NCI-H446 (cell line): ENCODE measurements at places on chromosomes 6 and 20.
A peak's percentile ranks its signal among the peaks of the same experiment; 100 is the strongest.

DNA sequence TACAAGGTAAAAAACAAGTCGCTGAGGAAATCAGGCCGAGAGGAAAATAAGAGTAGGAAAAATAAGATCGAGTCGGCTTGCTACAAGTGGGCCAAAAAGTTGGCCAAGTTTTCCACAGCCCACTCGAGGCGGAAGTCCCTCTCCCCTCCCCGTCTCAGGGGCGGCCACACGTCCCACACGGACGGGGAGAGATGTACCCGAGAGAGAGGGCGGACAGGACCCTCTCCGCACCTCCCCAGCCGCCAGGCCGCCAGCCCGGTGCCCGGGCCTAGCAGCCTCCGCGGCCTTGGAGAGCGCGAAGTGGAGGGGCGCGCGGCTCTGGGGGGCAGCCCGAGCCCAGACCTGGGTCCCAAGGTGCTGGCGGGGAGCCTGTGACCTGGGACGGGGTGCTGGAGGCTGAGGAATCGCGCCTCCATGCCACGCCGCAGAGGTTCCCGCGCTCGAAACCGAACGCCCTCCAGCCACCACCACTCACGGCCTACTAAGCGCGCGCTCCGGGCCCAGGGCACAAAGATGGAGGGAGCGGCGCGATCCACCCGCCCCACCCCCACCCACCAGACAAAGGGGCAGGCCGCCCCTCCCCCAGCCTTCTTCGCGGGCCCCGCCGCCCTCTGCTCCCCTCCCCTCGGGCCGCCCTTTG is 1.9 kb upstream of the HMGA1 start:
- no peak for DNase-seq

DNA sequence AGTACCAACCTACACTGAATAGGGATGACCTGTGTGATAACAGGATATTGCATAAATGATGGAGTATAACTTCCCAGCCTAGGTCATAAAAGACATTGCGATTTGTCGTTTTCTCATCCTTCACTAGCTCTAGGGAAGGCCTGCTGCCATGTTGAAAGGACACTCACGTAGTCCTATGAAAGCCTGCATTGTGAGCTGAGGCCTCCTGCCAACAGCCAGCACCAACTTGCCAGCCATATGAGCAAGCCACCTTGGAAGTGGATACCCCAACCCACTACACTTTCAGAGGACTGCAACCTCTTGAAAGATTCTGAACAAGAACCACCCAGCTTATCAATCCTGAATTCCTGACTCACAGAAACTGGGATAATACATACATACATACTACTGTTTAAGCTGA is 3.5 kb upstream of the PANK2 start:
- DNase-seq = no peak

DNA sequence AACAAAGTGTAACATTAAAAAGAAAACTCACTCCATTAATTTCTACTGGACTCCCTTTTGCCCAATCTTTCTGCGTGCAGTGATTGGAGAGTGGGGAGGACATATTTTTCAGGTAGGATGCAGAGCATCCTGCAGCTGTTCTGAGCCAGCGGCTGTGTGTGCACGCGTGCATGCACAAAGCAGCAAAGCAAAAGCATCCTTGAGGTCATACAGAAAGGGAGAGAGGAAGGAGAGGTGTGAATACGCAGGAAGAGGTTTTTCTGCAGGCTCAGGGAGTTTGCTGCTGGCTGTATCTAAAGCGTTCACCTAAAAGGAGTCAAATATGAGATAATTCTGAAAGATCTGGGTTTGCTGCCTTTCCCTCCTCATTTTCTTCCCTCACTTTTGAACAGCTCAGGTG is 108.4 kb downstream of the HUS1B start:
- DNase-seq = no peak

DNA sequence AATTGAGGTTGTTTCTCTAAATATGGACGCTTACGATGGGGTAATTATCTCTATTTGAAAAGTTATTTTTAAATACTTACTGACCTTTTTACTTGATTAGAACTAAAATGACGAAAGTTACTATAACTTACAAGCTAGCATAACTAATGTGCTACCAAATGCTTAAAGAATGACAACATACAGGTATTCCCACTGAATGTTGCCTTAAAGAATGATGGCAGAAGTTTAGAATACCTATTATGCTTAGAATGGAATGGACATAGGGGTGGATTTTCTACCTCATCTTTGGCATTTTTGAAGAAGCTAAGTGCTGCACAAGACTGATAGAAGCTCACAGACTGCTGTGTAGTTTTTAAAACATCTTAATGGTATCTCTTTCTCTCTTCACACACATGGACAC is 284.8 kb downstream of the THBS2 start:
- no peak for DNase-seq

GRCh38 chr6:78598966-78599365 is 268.4 kb upstream of the IRAK1BP1 start:
- no peak for DNase-seq

DNA sequence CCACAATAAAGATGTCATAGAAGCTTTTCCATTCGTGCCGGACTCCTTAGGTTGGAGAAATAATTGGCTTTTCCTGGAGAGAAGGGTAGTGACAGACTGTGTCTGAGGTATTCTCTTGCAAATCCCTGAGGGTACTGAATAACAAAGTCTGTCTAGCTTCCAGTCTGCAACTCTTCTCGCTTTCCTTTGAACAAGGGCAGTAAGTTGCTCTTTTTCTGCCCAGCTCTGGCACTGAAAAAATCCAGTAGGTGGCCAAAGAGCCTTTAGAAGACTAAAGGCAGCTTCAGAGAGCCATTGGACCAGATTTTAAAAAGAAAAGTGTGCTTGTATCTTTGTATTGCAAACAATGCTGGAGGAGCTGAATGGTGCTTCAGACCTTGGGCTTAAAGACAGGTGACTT is 20.7 kb upstream of the RREB1 start:
- no peak for DNase-seq

DNA sequence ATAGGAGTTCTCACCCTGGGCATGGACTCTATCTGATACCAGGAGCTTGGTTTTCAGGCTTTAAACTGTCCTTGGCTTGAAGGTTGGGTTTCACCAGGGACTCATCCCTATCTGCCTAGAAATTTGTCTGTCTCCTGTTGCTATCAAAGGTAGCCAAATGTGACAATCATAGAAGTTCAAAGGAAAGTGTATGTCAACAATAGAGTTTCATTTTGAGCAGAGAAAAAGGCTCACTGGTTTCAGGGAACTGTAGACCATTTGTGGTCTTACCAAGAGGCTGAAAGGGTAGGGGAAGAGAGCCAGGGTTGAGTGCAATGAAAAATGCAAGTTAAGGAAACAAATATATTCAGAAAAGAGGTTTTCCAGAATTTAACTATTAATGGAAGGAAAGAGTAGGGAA is 966.8 kb upstream of the CITED2 start:
- DNase-seq = no peak

GRCh38 chr6:85641897-85642773 is 551 bp downstream of the SYNCRIP start:
- peak; percentile 20 for DNase-seq
